ENCODE measurements at places on chromosomes 6 and 20.

DNA sequence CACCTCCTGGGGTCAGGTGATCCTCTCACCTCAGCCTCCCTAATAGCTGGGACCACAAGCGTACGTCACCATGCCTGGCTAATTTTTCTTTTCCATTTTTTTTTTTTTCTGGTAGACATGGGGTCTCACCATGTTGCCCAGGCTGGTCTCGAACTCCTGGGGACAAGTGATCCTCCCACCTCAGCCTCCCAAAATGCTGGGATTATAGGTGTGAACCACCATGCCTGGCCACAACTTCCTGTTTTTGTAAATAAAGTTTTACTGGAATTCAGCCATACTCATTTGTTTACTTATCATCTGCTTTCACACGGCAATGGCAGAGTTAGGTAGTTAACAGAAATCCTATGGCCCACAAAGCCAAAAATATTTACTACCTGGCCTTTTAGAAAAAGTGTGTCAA lies 7.8 kb upstream of the RUNX2 start:
- no peak for DNase-seq

GRCh38 chr20:59925359-59925758 lies 8.1 kb downstream of the SYCP2 start:
- DNase-seq: no peak

DNA sequence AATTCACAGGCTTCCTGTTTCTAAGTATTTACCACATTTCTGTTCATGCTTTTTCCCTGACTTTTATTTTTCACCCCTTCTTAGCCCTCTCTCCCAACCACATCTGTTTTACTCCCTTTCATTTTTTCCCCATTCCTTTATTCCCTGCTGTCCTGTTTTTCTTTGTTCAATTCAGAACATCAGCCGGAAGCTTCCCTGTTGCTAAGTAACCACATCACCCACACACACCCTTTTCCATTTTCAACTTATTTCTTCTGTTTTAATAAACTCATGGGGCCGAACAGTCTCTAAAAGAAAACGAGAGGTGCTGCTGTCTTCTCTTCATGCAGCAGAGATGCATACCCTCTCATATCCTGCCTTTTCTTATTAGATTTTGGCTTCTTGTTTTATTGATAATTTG lies 53.5 kb upstream of the CEP85L start:
- no peak for DNase-seq

GRCh38 chr20:36197271-36197670 lies 39.0 kb upstream of the AAR2 start:
- DNase-seq: no peak

DNA sequence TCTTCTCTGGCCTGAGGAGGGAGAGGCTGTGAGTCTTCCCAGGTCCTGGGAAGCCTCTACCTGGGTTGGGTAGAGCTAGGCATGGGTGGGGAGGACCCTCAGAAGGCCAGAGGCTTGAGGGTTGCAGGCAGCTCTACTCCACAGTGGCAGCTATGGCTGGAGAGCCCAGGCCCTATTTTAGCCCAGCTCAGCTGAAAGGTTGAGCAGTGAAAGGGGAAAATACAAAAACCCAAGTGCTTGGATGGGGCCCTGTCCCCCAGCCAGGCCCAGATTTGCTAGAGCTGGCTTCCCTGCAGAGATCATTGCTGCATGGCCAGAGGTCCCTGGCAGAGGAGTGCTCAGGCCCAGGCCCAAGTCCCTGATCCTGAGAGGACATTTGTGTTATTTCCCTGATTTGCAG lies 45.7 kb downstream of the SUN5 start:
- no peak for DNase-seq

GRCh38 chr20:44649126-44649525 lies 2.4 kb downstream of the ADA start:
- DNase-seq: no peak

GRCh38 chr6:13390658-13391057 lies 62.3 kb upstream of the TBC1D7 start:
- no peak for DNase-seq

DNA sequence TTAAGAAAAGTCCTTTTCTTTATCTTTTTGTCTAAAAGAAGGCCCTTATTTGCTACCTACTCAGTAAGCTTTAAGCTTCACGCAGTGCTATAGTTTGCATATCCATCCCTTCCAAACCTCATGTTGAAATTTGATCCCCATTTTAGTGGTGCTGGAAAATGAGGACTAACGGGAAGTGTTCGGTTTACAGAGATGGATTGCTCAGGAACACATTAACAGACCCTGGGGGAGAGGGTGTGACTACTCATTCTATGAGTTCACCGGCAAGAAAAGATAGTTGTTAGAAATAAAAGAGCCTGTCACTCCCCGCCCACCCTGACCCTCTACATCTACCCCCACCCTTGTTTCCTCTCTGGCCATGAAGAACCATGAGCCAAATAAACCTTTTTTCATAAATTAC lies 546.2 kb downstream of the MEI4 start:
- DNase-seq: no peak

DNA sequence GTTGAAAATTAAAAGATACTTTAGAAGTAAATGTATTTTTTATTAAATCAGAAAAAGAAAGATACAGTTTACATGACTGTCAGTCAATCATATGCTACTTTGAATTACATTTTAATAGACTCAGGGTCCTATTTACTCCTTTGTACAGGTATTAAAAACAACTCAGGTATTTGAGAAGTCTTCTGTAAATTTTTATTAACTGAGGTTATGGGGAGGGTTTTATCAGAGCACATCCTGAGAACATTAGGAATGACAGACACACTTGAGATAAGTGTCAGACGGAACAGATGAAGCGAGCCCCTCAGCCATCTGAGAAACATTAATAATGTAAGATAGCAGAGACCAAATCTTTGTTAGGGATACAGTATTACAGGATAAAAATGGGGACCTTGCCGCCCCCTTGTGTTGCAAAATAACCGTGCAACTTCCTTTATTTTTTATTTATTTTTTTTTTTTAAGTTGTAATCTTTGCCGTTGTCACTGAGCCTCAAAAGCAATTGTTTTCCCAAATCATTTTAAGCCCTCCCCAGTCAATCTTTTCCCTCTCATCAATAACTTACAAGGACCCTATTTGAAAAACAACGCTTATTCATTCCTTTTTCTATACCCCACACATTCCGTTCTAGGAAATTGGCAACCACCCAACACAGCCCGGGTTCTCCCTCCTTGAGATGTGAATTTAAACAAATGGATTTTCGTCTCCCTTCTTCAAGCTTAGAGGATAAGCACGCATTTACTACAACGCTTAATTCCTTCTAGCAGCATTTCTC lies 126.7 kb downstream of the BCAS1 start:
- DNase-seq: peak; percentile 42

GRCh38 chr6:52975580-52975979 lies 19.5 kb downstream of the GSTA4 start:
- no peak for DNase-seq

- no peak for DNase-seq
Measured at GRCh38 chr6:148414836-148415235, 72.2 kb downstream of the SASH1 start.

DNA sequence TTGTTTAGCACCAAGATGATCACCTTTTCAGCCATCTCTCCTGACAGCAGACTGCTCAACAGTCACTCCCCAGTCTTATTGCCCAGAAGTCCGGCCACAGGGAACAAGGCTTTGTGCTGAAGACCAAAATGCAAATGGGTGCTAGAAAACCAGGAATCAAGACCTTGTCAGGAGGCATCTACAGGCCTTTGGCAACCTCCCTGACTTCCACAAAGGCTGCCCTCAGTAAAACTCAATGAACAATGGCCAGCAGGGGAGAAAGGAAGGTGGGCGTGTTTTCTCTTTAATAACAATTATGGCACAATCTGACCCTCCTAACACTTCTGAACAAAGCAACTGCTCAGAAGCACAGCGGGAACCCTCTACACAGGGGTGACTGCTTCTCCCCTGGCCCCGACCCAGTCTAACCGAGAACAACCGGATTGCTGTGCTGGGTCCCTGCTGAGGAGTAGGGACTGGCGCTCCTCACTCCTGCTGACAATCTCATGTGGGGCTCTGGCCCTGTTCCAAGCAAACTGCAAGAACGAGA lies 41.6 kb downstream of the PLCG1 start:
- DNase-seq: peak; percentile 67

GRCh38 chr20:2080532-2081224 lies 20.9 kb upstream of the STK35 start:
- no peak for DNase-seq

DNA sequence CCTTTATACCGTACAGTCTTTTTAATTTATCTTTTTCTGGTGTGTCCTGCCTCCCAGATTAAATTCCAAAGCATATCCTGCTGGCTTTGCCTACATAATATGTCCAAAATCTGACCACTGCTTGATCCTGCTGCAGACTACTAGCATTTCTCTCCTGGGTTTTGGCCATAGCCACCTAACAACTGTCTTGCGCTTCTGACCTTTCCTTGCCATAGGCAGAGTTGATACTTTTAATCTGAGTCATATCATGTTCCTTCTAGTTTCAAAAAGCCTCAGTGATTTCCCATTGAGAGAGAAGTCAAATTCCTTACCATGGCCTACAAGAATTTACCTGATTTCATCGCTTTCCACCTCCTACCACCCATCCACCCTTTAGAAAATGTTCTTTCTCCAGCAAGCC lies 104.8 kb downstream of the BCKDHB start:
- DNase-seq: no peak

- DNase-seq: no peak
Measured at GRCh38 chr6:46628498-46628897, 24.1 kb downstream of the CYP39A1 start.

DNA sequence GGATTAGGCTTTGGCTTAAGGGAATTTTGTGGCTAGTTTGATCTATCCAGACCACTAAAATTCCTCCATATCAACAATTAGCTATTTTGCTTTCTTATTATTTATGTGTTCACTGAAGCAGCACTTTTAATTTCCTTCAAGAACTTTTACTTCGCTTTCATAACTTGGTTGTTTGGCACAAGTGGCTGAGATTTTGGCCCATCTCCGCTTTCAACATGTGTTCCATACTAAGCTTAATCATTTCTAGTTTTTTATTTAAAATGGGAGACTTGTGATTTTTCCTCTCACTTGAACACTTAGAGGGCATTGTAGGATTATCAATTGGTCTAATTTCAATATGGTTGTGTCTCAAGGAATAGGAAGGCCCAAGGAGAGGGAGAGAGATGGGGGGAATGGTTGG lies 102.4 kb upstream of the HSF2 start:
- no peak for DNase-seq

- no peak for DNase-seq
Measured at GRCh38 chr20:32378461-32378860, 20.3 kb downstream of the ASXL1 start.

DNA sequence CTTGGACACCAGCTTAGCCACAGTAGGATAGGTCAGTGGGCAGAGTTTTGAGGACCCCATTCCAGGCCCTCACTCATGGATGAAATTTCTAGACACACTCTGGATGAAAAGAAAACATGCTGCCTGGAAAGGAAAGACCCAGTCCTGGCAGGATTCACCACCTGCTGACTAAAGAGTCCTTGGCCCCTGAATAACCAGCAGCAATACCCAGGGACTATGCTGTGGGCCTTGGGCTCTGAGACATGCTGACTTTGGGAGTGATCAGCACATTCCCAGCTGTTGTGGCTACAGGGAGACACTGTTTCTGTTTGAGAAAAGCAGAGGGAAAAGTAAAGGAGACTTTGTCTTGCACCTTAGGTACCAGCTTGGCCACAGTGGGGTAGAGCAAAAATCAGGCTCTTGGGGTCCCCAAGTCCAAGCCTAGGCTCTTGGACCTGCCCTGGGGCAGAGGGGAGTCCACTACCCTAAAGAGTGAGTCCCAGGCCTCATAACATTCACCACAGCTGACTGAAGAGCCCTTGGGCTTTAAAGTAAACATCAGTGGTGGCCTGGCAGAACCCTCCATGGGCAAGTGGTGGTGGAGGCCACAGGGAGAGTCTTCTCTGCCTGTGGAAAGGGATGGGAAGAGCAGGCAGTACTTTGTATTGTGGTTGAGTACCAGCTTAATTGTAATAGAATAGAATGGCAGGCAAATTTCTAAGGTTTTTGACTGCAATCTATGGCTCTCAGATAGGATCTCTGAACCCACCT lies 516.8 kb downstream of the BCKDHB start:
- no peak for DNase-seq

- DNase-seq: peak; percentile 1
Measured at GRCh38 chr20:24668791-24669190, 199.4 kb downstream of the SYNDIG1 start.

Data from BE2C (cell line).